ENCODE measurements at places on chromosomes 5 and 9.
A peak's percentile ranks its signal among the peaks of the same experiment; 100 is the strongest.

DNA sequence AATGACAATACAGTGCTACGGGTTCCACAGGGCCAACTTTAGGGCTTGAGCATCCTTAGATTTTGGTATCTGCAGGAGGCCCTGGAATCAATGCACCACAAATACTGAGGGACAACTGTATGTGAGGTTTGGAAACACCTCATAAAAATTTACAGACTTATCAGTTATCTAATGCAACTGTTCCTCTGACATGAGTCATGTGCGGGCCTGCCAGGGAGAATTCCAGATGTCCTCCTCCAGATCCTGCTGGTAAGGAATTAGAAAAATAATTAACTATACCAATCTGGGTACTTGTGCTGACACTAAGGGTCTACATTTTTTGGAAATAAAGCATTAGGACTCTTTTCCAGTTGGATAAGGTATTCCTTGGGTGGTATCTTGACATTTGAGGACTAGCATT, 333.3 kb downstream of the ARRDC3 start:
- no peak for DNase-seq

DNA sequence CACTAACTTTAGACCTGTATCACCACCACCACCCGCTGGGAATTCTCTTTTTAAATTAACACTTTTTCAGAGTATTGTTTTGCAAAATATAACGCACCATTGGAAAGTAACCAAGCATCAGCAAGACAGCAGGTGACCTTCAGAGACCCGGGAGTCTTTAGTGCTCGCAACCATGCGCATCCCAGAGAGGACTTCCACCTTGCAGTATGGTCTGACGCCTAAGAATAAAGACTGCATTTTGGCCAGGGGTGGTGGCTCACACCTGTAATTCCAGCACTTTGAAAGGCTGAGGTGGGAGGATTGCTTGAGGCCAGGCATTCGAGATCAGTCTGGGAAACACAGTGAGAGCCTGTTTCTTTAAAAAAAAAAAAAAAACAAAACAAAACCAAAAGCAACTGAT, 113.8 kb downstream of the MED27 start:
- no peak for DNase-seq

- DNase-seq, result no peak
These were observed 138.9 kb downstream of the WDR41 start for GRCh38 chr5:77353251-77353650.

DNA sequence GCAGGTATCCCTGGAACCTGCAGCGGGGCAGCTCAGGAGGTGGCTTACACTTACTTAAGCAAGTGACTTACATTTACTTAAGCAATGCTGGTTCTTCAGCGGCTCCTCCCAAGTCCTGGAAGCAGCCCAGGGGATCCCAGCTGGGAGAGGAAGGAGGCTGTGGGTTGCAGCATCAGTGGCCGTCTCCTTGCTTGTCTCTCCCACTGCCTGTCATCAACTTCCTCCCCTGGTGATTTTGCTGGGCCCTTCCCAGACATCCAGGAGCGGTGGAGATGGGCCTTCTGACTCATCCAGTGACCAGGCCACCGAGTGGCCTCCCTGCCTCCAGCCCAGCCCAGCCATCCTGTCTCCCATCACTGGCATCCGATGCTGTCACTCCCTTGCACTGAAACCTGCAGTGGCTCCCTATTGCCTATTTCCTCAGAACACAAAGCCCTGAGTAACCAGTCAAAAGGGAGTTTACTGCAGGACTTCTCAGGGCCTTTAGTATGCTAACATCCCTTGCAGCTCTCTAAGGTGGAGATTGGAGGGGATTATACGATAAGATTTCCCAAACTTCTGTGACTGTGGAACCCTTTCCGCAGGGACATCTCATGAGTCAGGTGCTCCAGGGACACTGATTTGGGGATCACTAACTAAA, 155.9 kb upstream of the PHYKPL start:
- no peak for DNase-seq

DNA sequence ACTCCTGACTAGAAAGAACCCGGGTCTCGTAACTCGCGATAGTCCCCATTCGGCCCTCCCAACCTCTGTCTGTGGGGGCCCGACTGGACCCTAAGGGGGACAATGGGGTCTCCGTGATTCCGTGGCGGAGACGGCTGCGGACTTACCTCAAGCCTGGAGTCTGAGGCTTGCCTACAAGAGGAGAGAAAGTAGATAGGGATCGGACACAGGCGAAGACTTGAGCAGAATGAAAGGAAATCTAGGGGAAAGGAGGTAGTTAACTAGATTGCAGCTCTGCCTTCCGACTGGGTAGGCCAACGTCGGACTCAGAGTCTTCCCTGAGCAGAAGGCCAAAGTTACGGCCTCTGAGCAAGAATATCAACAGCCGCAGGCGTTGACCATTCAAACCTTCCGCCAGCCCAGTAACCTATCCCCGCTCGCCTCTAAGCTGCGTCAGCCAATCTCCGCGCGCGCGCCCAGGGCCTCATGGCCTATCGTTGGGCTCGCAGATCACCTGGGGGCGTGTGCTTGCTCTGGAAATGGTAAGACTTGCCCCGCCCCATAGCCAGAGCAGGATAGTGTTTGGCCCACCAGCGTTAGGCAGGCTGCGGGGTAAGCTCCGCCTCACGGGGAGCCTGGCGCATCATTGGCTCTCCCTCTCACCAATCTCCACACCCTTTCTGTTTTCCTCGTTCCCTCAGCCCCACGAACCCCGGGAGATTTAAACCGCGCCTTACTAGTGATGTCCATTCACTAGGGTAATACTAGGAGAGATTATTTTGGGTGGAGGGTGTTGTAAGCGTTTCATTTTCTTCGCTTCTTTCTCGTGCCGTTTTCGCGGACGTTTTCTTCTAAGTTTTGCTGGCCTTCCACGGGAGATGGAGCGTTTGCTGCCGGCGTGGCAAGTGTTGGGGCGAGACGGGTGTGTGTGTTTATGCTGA, at the start of gene CDC25C:
TSS of gene CDC25C (minus strand) at position 356 of the 920 bp plus-strand sequence. CDS start 624 bp downstream, outside the sequence.
- DNase-seq, result peak; percentile 99

GRCh38 chr9:100499460-100499859, 26.5 kb downstream of the TMEFF1 start:
- no peak for DNase-seq

DNA sequence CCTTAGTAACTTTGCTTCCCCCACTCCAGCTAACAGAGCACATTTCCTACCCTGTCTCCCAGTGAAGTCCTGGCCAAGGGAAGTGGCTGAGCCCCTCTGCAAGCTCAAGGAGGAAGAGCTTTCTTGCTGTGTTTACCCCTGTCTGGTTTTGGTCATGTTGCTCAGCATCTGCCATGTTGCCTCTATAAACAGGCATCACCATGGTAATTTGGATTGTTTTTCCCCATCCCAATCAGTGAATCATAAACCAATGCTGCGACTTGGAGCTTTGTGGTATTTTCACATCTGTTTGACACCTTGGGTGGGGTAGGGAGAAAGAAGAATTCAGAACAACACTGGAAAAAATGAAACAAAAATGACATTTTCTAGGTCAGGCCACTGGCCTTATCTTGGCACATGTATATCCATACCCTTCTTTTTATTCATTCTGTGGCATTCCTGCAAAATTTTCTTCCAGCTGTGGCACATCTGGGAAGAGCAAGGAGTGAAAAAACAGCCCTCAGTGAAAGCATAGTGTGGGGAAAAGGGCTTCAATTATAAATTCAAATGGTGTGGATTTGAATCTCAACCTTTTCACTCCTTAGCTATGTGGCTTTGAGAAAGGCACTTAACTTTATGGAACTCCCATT, 42.5 kb downstream of the SLIT3 start:
- no peak for DNase-seq

DNA sequence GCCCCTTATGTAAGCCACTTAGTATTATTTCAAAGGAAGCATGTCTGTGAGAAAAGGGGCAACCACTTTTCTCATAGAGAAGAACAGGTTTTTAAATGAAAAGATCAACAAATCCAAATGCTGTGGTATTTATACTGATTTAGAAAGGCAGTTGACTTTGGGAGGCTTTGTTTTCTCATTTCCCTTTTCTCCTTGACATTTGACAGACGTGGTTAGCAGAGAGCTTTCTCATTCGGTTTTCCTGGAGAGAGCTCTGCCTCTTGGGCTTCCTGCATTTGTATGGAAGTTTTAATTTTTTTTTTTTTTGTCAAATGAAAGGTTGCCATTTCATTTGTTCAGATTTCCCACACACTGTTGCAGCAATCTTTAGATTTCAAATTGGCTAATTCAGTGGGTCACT, 62.5 kb downstream of the EXOSC2 start:
- DNase-seq, result peak; percentile 50

DNA sequence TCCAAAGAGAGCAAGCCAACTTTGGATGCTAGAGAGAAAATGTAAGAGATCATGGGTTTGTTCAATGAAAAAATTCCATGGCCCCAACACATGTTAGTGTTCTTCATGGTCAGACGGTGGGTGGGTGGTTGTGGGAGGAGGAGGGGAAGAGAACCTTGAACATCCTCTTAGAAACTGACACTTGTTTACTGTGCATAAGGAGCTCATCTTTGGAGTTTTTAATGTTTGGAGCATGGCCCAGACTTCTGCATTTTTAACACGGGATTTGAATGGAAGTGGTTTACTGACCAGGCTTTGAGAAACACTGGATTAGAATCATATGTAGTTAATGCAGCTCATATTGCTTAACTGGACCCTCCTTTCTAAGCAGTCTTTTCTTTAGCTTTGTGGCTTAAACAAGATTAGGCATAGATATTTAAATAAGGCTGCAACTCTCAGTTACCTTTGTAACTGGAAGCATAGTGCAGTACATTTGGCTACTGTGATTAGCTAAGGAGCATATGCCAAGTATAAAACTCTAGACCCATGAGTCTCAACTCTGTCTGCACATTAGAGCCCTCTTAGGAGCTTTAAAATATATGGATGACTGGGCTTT, 60.1 kb downstream of the FOCAD start:
- DNase-seq, result no peak

- no peak for DNase-seq
These were observed 91.6 kb downstream of the COX7C start for GRCh38 chr5:86709157-86709881.

GRCh38 chr5:90675222-90675621, 116.6 kb downstream of the ADGRV1 start:
- DNase-seq, result no peak

- DNase-seq, result no peak
These were observed 14.2 kb downstream of the PRRT1B start for GRCh38 chr9:131559421-131560000.

DNA sequence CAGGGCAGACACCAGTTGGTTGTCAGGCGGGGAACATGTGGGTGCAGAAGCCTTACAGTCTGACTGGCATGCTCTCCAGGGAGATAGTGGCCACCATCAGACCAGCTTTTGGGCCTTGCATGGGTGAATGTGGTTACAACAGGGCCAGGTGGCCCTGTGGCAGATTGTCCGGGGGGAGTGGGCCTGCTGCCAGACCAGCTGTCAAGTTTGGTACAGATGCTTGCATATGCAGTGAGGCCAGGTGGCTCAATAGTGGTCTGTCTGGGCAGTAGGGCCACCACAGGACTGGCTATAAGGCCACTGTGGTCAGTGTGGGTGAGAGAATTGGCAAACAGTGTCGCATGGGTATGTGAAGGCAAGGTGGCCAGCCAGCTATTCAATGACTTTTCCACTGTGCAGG, 148.7 kb downstream of the FAM174A start:
- DNase-seq, result no peak

DNA sequence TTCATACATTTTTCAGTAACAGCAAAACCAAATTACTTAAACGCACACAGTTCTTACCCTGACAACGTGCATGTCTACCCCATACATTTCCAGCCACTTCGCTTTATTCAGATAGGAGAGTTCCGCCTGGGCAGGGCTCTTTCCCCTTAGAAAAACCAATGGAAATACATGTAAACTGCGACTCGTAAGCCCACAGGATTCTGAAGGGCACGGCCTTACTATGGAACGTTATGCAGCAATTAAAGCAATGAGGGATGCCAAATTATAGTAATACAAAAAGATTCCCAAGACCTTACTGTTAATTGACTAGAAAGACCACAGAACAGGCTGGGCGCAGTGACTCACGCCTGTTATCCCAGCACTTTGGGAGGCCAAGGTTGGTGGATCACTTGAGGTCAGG, 64.5 kb downstream of the EPB41L4B start:
- DNase-seq, result no peak

DNA sequence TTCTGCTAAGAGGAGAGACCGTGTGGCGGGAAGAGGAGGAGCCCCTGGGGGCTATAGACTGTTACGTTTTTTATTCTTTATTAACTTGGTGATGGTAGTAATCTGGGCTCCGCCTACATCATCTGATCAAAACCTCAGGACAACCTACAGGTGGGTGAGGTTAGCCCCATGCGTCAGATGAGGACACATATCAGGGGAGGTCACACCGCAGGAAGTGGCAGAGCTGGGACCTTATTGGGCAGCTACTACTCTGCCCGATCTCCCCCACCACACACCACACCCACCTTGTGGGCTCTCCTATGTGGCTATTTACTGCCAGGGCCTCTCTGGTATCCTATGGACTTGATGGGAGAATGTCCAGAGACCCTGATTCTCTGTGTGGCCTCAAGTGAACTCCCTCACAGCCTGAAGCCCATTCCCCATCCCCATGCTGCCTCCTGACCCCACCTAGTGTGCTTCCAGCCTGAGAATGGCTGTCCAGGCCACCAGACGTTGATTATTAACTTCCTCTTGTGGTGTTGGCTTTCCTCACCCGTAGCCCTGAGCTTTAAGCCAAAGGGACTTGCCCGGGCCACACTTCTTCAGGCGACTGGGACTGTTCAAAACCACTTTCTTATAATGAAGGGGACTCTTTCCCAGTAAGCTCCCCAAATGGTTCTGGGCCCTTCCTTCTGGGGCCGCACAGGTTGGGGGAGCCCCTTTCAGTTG, 8.2 kb downstream of the UNC5A start:
- DNase-seq, result no peak

- no peak for DNase-seq
These were observed 105.6 kb downstream of the ADAMTSL1 start for GRCh38 chr9:18579536-18579935.

GRCh38 chr9:116555119-116555518, 132.0 kb upstream of the TRIM32 start:
- DNase-seq, result no peak

- DNase-seq, result no peak
These were observed 13.7 kb downstream of the FCN2 start for GRCh38 chr9:134894136-134894860.

GRCh38 chr5:82793808-82794419, 283.3 kb downstream of the TMEM167A start:
- peak; percentile 45 for DNase-seq

DNA sequence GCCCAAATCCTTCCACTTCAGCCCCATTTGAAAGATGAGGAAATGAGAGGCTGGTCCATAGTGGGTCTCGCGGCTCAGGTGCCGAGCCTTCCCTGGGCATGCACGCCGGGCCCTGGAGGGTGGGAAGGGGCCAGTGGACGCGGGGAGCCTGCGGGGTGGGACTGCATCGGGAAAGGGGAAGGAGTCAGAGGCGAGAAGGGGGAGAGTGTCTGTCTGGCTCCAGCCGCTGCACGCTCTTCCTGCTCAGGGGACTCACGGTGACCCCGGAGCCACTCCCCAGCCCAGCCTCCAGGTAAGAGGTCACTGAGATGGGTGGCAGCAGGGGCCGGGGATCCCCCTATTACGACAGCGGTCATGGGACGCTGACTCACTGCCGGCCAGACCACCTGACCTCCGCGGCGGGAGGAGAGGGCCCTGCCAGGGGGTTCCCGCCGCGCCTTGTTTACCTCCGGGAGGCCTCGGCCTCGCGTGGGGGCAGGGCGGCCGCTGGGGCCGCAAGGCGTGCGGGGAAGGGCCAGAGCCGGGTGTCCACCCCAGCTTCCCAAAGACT, 1.9 kb upstream of the SQSTM1 start:
- DNase-seq, result peak; percentile 93

GRCh38 chr5:123659011-123659410, 147.0 kb downstream of the CSNK1G3 start:
- DNase-seq, result no peak

GRCh38 chr9:69877852-69878514, 57.4 kb downstream of the CFAP95 start:
- DNase-seq, result peak; percentile 75

Measured in pons (tissue), 1 donor.